Neural crest cell (in vitro differentiated cells): ENCODE measurements at places on chromosomes 4 and X.
A peak's percentile ranks its signal among the peaks of the same experiment; 100 is the strongest.

DNA sequence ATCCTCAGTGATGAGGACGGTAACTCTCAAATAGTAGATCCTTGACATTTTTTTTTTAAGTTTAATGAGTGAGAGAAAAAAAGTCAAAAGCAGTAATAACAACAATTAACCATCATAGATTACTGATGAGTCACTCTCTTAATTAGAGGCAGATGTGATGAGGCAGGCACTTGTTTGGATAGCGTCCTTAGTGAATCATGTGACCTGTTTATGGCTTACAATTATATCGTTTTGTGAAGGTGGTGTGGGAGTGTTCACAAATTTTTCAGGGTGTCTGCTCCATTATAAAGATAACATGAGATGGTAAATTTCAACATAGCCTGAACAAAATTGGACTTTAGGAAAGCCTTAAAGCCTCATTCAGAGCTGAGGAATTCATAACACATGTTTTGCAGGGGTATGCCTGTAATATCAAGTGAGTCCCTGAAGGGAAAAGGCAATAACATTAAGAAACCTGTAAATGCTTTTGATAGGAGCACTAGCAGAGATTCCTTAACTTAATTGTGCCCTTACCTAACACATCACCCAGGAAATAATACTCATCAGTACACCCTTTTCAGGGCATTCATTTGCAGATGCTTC lies 51.9 kb upstream of the XIAP start:
- no peak for DNase-seq
- no peak overlapping the region for H3K27ac ChIP-seq
- H3K36me3 ChIP-seq: peaks cover 2% of the 10 kb centered on the region
- H3K4me1 ChIP-seq: peaks cover 6% of the 10 kb centered on the region
- H3K4me3 ChIP-seq: no peak overlapping the region

DNA sequence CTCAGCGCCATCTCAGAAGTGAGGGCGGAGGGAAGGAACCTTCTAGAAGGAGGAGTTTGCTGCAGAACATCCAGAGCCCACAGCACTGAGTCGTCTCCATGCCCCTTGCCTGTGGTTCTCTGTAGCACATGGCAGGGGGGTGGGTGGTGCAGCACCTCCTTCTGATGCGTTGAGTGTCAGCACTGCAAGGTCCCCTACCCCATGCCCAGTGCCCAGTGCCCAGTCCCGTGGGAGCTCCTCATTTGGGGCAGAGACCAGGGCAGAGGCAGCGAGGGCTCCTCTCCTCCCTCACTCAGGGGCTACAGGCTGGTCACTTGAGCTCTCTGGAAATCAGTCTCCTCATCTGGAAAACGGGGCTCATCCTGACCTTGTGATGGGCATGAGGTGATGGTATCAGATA lies 78.1 kb downstream of the HTRA3 start:
- no peak for DNase-seq
- peaks cover 2% of the 10 kb centered on the region for H3K4me1 ChIP-seq
- H3K36me3 ChIP-seq: no peaks in the 10 kb centered on the region
- no peaks in the 10 kb centered on the region for H3K27me3 ChIP-seq
- H3K4me3 ChIP-seq: no peak overlapping the region

DNA sequence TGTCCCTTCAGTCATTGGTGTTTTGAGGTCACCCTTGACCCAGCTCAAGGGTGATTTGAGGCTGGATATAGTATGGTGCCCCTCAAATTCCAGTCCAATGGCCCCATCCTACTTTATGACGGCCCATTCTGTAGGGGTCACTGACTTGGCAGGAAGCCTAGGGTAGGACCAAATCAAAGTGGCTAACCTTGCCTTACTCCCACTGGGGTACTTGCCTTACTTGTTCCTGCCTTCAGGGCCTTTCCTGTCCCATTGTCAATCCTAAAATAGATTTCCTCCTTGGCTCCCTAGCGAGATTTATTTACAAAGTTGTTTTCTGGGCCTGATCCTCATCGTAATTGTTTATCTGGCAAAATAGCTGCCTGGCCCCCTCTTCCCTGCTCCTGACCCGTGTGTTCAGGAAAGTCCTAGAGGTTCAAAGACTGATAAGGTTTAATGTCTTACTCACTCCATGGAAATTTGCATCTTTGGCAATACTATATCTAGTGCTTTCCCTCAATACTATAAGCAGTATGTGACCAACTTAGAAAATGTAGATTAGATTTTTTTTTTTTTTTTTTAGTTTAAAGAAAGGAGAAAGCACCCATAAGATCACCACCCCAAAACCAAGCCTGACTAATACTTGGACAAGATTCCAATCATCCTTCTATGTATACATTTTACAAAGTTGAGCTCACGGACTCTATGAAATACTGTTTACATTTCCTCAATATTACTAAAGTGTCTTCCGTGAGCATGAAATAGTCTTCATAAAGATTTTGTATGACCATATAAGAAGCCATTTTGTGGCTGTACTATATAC lies 44.8 kb downstream of the MSN start:
- DNase-seq: no peak
- H3K36me3 ChIP-seq: peaks cover 9% of the 10 kb centered on the region
- H3K4me3 ChIP-seq: no peak overlapping the region
- H3K27me3 ChIP-seq: no peaks in the 10 kb centered on the region

GRCh38 chr4:139118365-139118764 lies 58.7 kb downstream of the ELF2 start:
- H3K36me3 ChIP-seq: peaks cover 4% of the 10 kb centered on the region
- no peak for DNase-seq
- no peak overlapping the region for H3K4me3 ChIP-seq
- H3K27me3 ChIP-seq: no peaks in the 10 kb centered on the region
- no peaks in the 10 kb centered on the region for H3K4me1 ChIP-seq

DNA sequence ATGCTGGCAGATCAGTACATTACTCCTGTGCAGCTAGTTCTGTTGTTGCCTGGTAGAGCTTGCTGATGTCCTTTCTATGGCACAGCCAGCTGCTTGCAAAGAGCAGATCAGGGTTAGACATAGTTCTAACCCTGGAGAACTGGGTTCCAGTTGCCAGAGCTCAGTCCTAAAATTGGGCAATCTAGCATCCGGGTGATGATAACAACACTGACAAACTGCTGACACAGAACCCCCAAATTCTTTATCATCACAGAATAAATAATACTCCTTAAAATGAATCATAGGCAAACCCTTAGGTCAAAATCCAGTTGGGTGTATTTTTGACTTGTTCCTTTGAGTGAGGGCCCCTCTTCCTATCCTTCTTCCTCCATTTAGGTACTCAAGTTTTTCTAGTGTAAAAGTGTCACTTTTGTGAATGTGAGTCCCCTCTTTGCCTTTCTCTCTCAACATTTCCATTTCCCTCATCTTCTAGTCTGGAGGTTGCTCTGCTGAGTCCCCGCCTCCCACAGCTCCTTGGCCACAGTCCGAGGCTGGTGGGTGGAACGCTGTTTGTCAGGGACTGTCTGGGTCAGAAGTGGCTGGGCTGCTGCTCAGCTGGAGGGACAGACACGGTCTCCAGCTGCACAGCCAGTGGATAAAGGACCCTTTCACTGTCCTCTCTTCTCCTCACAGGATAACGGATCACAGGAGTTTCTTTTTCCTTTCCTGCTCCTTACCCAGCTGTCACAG lies 93.6 kb upstream of the RASGEF1B start:
- H3K4me1 ChIP-seq: peaks cover 16% of the 10 kb centered on the region
- DNase-seq: peak; percentile 20
- H3K36me3 ChIP-seq: no peaks in the 10 kb centered on the region
- H3K27ac ChIP-seq: no peak overlapping the region
- no peaks in the 10 kb centered on the region for H3K27me3 ChIP-seq

GRCh38 chr4:67546971-67547370 lies 1.7 kb upstream of the CENPC start:
- no peaks in the 10 kb centered on the region for H3K36me3 ChIP-seq
- no peaks in the 10 kb centered on the region for H3K27me3 ChIP-seq
- peaks cover 28% of the 10 kb centered on the region for H3K4me1 ChIP-seq
- DNase-seq: no peak

GRCh38 chr4:114263233-114263632 lies 283.8 kb upstream of the ARSJ start:
- H3K27ac ChIP-seq: no peak overlapping the region
- H3K4me1 ChIP-seq: no peaks in the 10 kb centered on the region
- DNase-seq: no peak
- H3K27me3 ChIP-seq: no peaks in the 10 kb centered on the region

GRCh38 chr4:23039818-23040217 lies 347.1 kb downstream of the GBA3 start:
- H3K4me3 ChIP-seq: no peak overlapping the region
- H3K4me1 ChIP-seq: peaks cover 13% of the 10 kb centered on the region
- H3K27ac ChIP-seq: no peak overlapping the region
- no peaks in the 10 kb centered on the region for H3K27me3 ChIP-seq

DNA sequence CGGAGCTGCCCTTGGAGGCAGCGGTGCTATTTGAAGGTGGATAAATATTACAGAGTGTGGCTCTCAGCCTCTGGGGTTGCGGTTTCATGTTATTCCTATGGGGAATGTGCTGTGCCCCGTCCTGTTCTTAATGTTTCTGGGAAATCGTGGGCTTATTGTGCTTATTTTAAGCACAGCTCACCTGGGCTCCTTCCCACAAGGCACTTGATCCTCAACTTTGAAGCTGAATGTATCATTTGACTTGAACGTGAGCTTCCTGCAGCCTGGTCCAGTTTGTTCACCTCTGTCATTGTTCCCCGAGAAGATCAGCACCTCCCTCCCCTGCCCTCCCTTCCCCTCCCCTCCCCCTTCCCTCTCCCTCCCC lies 3.9 kb downstream of the SORCS2 start:
- H3K36me3 ChIP-seq: no peaks in the 10 kb centered on the region
- H3K4me1 ChIP-seq: peaks cover 19% of the 10 kb centered on the region
- DNase-seq: no peak
- H3K27me3 ChIP-seq: peaks cover 54% of the 10 kb centered on the region
- H3K4me3 ChIP-seq: no peak overlapping the region

DNA sequence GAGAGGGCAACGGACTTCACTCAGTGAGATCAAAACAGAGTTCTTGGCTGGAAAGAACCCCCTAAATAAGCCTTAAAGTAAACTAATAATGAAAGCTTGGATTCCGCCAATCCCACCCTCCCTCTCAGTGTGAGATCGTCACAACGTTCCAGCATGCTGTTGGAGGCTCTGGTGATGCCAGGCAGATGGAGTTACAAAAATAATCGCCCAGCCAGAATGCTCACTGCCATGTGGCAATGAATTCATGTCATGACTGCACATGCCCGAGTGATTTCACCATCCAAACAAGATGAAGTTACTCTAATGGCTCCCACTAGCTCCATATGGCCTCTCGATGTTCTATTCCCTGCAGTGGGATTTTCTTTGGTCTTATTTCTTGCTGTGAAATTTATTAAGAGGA lies 248.0 kb downstream of the SPATA18 start:
- H3K36me3 ChIP-seq: no peaks in the 10 kb centered on the region
- no peaks in the 10 kb centered on the region for H3K4me1 ChIP-seq
- H3K27ac ChIP-seq: no peak overlapping the region
- H3K4me3 ChIP-seq: no peak overlapping the region

DNA sequence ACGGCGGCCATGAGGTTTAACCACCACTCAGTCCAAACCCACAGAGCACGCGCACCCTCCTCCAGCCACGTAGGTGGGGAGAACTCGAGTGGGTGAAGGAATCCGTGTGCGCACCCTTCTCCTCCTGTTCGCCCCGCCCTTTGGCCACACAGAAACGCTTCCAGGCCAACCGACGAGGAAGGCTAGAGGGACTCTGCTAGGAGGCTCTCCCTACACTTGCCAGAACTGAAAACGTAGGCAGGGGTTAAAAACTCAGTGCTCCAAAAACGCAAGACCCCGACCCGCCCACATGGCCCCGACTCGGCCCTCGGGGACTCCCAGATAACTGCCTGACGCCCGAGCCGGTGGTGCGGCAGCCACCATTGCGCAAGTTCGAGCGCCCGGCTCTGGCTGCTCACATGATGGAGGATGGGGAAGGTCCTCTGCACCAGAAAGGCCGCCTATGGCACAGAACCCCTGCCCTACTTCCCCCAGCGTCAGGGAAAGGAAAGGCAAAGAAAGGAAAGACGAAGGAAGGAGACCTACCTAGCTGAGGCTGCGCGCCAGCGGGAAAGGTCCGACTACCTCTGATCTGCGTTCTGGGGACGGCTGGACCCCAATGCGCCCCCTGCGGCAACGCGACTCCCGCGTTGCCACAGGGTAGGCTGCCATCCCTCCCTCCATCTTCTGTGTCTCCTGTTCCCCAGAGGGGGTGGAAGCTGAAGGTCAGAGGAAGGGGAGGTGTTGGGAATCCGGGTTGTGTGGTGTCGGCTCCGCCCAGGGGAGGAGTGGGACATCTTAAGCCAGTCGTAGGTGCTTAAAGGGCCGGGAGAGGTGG lies 201.9 kb upstream of the AGTR2 start:
- H3K4me3 ChIP-seq: peak overlapping the region; percentile 98
- H3K4me1 ChIP-seq: peaks cover 30% of the 10 kb centered on the region
- peak overlapping the region; percentile 94 for H3K27ac ChIP-seq
- DNase-seq: peak; percentile 57
- H3K27me3 ChIP-seq: peaks cover 24% of the 10 kb centered on the region
- peaks cover 9% of the 10 kb centered on the region for H3K36me3 ChIP-seq

- no peaks in the 10 kb centered on the region for H3K27me3 ChIP-seq
- H3K4me1 ChIP-seq: no peaks in the 10 kb centered on the region
- H3K4me3 ChIP-seq: no peak overlapping the region
- no peak for DNase-seq
- no peak overlapping the region for H3K27ac ChIP-seq
Measured at GRCh38 chr4:85452058-85452731, 22.8 kb upstream of the ARHGAP24 start.

DNA sequence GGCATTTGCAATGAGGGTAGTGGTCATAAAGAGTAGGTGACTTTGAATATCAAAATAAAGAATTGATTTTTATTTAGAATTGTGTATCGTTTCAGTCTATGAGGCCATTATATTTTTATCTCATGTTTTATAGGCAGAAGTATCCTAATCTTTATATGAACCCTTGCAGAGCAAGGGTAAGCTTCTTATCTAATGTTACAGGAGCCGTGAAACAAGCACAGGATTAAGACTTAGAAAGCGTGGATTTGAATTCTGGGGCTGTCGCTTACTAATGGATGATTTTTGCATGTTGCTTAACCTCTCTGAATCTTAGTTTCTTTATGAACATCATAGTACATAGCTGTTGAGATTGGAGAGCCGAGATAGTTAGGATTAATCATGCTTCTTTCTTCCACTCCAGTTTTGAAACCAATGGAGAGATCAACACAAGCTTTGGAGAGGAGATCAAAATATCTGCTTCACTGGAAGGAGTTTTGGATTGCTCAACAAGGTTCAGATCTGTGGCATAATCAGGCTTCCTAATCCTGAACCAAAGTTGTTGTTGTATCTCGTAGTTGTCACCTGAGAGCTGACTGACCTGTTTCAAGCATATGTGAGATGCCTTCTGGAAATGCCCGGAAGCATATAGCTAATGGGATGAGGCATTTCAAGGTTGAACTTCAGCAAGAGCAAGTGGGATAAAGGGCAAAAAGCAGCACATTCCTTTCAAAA lies 166.9 kb upstream of the GK2 start:
- no peak for DNase-seq
- no peaks in the 10 kb centered on the region for H3K36me3 ChIP-seq
- no peak overlapping the region for H3K4me3 ChIP-seq
- no peaks in the 10 kb centered on the region for H3K4me1 ChIP-seq
- no peaks in the 10 kb centered on the region for H3K27me3 ChIP-seq

- no peak overlapping the region for H3K4me3 ChIP-seq
- H3K27ac ChIP-seq: no peak overlapping the region
- DNase-seq: no peak
Measured at GRCh38 chr4:101693842-101694398, 96.6 kb upstream of the BANK1 start.
